ENCODE measurements at places on chromosomes 6 and 20.

DNA sequence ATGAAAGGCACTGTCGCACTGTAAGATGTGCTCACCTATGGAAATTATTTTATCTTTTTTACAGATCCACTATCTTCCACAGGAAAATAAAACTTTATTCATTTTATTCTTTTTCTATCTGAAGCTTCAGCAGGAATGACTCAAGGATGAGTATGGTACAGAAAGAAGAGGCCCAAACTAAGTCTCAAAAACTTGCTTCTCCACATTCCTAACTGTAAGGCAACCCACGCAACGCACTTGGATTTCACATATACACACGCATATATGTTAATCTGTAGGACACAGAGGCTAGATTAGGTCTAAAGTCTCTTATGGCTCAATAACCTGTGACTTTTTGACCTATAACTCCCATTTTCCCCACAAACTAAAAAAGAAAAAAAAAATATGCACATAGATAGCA is 81.9 kb downstream of the RALGAPA2 start:
- DNase-seq = no peak

- no peak for DNase-seq
Measured at GRCh38 chr6:170125456-170126300, 165.2 kb downstream of the DLL1 start.

GRCh38 chr6:6003621-6004366 is 2.9 kb downstream of the NRN1 start:
- no peak for DNase-seq

DNA sequence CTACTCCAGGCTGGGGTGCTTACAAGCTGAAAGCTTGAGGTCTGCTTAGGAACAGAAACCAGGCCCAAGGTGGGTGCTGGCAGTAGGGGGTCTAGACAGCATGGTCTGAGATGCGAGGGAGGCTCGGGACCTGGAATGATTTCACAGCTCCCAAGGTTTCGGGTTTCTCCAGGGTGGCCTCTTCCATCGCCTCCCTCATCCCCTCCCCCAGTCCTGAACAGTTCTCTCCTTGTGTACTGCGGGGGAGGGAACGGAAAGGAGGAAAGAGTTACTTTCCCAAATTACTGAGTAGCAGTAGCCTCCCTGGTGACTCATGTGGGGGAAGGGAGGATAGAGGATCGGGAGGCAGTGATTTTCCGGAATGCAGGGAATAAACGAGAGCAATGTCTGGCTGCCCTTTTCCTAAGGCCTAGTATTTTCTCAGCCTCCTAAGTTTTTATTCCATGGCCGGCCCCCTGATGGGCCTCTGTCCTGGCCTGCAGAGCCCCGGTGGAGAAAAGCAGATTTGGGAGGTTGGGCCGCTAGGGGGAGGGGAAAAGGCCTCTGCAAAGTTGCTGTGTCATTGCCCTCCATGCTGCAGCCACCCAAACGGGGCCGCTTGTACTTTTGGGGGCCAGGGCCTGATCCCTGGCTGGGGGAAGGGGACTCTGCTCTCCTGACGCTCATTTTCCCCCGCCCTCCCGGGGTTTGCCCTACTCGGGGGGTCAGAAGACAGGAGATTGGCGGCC is 1.5 kb downstream of the BRD2 start:
- DNase-seq = peak; percentile 41

GRCh38 chr6:31799781-31800180 is 4.2 kb upstream of the VARS1 start:
- DNase-seq = no peak

DNA sequence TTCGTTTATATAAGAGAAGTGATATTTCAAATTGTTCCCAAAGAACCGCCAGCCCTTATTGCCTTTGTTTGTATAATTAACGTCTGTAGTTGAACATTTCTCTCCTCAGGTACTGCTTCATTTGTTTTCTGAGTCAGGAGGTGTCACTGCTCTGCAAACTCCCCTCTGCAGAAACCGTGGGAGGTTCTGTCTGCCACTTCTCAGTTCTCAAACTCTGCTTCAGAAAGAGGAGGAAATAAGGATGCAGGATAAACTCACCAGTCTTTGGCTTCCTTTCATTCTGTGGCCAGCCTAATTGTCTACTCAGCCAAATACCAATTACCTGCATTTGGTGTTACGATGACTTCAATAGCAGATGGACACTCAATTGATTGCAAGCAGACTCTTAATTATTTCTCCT is 149.8 kb downstream of the PAK5 start:
- DNase-seq = no peak

DNA sequence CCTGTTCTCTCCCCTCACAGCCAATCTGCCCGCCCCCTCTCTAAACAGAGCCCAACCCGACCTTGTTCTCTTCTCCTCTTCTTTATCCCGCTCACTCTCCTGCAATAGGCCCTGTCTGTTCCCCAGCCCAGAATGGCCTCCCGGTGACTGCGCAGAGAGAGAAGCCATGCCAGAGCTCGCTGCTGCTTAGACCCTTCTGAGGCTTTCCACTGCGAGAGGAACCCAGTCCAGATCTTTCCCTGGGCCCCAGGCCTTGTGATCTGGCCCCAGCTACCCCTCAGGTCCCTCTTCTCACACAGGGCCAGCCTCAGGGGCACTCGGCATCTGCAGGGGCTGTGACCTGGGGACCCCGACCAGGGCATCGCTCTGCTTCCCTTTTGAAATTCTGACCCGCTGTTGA is 58.1 kb downstream of the TMEM242 start:
- no peak for DNase-seq

GRCh38 chr6:70657706-70658105 is 10.0 kb upstream of the SMAP1 start:
- no peak for DNase-seq

DNA sequence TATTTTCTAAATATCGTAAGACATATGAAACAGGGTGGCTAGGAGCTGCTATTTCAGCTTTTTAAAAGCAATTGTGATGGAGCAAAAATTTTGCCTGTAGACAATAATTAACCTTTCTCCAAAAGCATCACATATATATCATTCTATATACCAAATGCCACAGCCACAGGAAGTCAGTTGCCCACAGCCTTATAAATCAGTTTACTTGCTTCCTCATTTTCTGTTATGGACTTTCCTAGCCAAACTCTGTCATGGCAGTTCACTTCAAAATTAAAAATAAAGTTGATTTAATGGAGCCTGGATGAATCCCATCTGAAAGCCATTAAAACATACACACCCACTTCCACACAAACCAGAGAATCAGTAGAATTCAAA is 93.4 kb upstream of the NHSL1 start:
- DNase-seq = no peak

DNA sequence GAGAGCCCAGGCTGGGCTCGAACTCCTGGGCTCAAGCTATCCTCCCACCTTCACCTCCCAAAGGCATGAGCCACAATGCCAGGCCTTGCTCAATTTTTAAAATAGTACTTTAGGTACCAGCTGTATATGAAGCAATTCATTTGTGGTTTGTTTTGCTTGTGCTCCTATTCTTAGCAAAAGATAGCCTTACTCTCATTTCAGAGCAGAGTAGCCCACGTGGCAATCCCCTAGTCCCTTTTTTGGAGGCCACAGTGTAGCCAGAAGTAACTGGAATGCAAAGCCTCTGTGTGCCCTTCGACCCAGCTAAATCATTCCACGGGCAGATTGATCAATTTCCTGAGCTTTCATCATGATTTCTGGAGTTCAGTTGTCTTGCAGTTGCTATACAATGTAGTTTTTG is 372.2 kb downstream of the NRN1 start:
- DNase-seq = no peak

DNA sequence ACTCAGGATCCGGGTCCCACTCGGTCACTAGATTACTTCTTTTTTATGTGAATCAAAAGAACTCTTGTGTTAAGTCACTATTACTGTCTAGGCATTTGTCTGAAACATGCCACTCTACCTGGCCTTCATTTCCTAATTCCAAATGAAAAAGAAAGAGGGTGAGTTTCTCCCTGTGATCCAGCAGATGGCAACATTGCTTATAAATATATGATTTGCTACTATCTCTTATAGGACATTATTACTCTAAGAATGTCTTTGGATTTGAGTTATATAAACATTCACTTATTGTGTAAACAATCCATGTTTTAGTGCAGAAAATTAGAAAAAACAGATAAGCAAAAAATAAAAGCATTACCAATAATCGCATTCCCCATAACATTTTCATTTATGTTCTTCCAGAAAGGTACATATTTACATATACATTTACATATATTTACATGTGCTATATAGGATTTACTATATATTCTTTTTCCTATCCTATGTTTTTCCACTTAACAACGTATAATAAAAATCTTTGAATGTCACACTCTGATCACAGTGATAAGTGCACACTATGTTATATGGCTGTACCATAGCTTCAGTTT is 66.9 kb downstream of the FAXC start:
- DNase-seq = no peak

GRCh38 chr6:92763274-92763584 is 656.1 kb downstream of the EPHA7 start:
- no peak for DNase-seq

DNA sequence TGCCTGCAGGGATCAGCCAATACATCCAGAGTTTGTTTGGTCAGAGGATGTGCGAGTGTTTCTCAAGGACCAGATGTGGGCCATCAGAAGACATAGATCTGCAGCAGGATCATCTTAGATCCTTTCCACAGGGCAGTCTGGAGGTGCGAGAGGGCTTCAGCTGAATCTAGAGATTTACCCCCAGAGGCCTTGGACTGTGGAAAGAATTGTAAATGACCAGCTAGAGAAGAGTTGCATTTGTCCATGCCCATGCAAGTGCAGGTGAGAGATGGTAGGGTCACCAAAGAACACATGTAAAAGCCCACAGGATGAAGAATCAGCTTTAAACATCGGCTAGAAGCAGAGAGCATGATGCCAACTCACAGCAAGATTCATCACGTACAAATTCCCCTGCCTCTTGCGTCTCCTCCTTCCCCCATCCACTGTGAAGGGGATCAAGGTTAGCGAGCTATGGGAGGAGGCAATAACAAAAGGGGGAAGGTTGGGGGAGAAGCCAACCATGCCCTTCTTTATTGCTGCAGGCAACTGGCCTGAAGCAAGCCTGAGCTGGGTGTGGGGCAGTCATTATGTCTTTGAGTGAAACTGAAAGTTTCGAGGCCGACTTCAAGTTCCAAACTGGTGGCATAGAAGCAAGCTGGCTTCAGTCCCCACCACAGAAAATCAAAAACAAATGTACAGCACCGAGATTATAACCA is 83.5 kb downstream of the SCML4 start:
- no peak for DNase-seq

DNA sequence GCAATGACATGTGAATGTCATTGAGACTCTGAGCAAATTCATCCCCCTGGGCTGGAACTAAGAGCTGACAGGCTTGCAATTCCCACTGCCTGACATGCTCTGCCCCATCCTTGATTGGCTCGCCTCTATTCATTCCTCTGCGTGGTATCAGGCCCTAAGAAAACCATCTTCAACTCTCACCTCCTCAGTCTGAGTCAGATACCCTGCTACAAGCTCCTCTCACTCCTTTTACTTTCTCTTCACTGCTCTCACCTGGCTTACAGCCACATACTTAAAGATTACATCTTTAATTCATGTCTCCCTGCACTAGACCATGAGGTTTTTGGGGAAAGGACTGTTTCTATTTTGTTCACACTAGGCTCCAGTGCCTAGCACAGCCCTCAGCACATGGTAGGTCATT is 131.6 kb downstream of the KIF6 start:
- DNase-seq = no peak

DNA sequence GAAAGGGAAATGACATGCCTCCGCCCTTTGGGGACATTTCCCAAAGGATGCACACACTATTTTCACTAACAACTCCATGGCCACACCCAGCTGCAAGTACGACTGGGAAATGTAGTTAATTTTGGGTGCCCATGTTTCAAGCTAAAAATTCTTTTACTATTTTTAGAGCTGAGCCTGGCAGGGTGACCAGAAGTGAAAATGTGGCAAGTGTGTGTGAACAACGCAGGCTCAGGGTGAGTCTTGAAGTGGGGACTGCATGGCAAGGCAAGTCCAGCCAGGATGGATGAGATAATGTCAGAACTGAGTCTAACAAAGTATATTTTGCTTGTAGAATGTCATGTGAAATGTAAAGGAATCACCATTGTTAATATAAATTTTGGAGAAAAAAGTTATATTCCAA is 17.0 kb upstream of the CD109 start:
- no peak for DNase-seq

DNA sequence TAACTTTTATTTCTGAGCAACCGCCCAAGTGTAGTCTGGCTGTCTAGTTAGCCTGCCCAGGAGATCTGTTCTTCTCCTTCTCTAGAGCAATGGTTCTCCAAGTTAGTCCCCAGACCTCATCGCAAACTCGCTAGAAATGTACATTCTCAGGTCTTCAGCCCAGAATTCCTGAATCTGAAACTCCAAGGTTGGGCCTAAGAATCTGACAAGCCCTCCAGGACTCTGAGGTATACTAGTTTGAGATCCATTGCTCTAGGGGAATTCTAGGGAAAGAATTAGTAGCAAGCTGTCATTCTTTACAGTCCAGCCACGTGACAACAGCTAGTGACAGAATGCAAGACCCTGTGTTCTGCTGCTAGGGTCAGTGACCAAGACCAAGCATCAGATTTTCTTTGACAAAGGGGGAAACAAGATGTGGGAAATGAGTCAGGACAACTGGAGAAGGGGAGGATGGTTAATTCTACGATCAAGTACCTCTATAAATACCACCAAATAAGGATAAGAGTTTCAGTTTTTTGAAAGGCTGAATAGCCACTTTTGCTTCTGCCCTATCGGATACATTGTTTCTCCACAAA is 5.8 kb downstream of the UBE2V1 start:
- no peak for DNase-seq

GRCh38 chr6:140663094-140663493 is 1288.6 kb upstream of the CITED2 start:
- no peak for DNase-seq

DNA sequence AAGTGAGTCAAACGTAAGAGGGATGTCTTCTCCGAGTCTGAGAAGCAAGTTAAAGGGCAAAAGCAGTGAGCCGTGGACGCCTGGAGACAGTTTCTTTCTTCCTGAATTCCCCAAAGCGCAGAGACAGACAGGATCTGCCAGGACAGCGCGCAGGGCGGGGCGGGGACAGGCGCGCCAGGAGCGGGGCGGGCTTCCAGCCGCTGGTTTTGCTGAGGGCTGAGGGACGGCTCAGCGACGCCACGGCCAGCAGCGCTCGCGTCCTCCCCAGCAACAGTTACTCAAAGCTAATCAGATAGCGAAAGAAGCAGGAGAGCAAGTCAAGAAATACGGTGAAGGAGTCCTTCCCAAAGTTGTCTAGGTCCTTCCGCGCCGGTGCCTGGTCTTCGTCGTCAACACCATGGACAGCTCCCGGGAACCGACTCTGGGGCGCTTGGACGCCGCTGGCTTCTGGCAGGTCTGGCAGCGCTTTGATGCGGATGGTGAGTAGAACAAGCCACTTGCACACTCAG is at the start of gene SCGN:
Gene SCGN (plus strand): TSS at position 209 of the 509 bp plus-strand sequence. CDS start 189 bp downstream, at position 398.
- no peak for DNase-seq
